ENCODE measurements at places on chromosomes 6 and 20.

DNA sequence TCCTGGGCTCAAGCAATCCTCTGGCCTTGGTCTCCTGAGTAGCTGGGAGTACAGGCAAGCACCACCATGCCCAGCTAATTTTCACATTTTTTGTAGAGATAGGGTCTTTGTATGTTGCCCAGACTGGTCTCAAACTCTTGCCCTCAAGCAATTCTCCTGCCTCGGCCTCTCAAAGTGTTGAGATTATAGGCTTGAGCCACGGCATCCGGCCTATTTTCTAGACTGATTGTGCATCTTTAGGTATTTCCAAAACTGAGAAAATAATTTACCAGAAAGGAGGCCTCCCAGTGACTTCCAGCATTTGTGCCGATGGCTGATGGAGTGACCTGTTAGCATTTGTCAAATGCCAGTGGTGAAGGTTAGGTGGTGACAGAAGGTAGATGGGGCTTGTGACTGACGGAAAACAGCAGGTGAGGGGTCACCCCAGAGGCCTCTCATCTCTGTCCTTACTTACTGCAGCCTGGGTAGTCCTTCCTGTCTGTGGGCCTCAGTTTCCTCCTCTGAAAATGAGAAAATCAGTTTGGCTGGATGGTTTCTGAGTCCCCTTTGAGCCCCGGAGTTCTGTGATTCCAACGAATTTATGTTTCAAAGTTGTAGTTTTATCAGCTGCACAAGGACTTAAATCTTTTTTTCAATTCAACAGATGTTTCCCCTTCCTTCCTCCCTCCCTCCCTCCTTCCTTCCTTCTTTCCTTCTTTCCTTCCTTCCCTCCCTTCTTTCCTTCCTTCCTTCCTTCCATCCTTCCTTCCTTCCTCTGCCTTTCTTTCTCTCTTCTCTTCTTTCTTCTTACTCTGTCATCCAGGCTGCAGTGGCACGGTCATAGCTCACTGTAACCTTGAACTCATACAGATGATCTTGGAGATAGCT is 53.5 kb downstream of the TGM2 start:
- no peak for DNase-seq

DNA sequence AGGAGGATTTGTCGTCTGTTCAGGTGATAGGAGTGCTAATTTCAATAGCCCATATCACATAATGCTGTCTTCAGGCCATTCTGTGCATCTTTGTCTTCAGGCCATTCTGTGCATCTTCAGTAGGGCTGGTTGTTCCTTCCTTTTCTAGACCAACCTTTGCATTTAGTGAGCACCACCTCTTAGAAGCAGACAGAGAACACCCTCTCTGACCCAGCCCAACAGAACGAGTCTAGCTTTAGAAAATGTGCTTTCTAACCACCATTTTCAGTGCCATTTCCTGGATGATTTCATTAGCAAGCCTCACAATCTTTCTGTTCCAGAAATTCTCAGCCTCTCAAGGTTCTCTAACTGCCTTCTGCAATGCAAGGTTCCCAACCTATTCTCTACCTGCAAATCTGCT is 215.3 kb upstream of the KCNQ5 start:
- no peak for DNase-seq

GRCh38 chr20:37898233-37899104 is 4.5 kb upstream of the VSTM2L start:
- DNase-seq: no peak

DNA sequence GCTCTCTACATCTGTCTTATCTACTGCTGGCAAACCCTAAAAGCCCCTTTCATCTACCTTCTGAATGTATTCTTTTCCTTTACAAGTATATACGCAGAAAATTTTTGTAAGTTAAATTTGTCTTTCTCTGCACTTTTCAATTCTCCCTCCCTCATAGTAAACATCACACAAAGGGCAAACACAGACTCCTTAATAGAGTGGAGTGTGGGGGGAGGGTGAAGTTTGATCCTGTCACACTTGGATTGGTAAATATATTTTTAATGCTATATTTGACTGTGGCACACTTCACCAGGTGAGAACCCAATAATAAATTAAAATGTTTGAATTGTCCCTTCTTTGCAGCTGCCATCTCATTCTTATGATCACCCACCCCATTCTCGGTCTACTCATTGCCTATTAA is 33.2 kb upstream of the PAQR8 start:
- no peak for DNase-seq

GRCh38 chr20:59087829-59088433 is 45.3 kb upstream of the PRELID3B start:
- DNase-seq: peak; percentile 85

- DNase-seq: no peak
Measured at GRCh38 chr6:2739335-2739734, 11.4 kb downstream of the MYLK4 start.

- DNase-seq: no peak
Measured at GRCh38 chr6:23783901-23784300, 342.1 kb upstream of the NRSN1 start.

DNA sequence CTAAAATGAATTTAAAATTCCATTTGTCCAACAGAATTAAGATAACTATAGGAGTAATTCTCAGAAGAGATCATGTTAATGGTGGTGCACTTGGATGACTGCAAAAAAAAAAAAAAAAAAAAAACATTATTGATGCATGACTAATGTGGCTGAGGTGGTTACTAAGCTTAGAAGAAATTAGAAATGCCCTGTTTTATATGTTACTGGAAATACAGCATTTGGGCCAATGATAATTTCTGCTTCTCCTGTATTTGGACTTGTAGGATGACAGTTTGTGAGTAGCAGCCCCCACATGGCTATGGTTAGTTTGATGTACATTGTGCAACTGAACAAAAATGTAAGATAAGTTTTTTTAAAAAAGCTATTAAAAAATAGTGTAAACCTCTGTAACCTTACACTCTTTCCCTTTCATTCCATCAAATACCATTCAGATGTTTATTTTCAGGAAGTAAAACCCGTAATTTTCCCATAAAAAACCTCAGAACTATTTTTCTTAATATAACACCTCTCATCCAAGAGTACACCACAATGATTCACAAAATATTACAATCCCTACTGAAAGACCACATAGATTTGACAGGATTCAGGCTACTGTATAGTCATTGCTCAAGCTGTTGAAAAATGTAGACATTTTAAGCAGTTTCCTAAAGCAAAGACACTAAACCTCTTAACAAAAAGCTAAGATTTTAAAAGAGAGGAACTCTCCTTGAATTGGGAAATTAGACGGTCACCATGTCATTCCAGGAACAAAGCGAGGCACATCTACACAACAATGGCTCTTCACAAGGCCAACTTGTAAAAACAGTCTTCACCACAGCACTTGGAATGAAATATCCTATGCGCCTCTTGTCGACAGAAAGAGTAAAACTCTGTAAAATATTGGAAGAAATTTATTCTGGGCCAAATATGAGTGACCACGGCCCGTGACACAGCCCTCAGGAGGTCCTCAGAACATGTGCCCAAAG is 83.0 kb downstream of the WDR27 start:
- no peak for DNase-seq

- DNase-seq: no peak
Measured at GRCh38 chr20:58256842-58257241, 28.4 kb upstream of the ANKRD60 start.

DNA sequence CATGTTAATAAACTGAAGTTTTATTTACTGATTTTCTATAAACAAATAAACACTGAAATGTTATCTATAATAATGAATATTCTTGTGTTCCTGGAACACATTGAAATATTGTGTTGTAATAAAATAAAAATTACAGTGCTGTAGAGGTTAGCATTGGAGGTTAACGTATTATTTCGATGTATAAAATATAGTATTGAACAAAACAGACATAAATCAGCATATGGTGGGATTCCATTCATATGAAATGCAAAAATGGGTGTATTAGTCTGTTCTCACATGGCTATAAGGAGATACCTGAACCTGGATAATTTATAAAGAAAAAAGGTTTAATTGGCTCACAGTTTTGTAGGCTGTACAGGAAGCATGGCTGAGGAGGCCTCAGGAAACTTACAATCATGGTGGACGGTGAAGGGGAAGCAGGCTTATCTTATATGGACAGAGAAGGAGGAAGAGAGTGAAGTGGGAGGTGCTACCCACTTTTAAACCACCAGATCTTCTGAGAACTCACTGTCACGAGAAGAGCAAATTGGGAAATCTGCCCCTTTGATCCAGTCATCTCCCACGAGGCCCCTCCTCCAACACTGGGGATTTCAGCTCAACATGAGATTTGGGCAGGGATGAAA is 24.6 kb upstream of the BMP6 start:
- DNase-seq: no peak

DNA sequence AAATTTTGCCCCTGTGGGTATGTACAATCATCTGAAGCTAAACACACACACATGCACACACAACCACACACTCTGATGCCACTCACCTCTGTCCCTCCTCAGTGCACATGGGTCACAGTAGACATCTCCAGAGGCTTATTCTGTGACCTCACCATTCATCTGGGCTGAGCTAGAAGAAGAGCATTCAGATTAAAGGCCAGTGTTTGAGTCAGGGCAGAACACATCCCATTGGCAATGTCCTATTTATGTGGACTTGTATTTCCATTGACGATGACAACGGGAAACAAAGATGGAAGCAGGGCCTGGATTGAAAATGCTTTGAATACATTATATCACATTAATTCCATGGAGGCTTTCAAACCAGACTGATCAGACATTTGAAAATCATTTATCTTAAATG is 26.8 kb upstream of the SLC22A23 start:
- DNase-seq: no peak

DNA sequence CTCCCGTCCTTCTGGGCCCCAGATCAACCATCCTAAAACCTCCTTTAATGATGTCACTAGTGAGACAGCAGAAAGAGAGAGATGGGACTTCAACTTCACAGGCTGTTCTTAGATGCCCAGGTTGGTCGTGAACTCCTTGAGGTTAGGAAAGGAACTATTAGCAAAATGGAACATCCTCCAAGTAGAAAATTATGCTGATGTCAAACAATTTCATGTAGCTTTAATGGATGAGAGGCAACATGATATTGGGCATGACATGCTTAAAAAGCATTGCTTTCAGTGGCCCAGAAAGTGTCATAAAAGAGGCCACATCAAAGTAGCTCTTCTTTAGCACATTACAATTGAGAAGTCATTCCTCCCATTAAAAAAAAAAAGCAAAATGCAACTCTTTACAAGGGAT is 248.1 kb downstream of the PTPRT start:
- DNase-seq: no peak

- DNase-seq: no peak
Measured at GRCh38 chr6:44061375-44062104, 65.7 kb downstream of the MRPL14 start.

DNA sequence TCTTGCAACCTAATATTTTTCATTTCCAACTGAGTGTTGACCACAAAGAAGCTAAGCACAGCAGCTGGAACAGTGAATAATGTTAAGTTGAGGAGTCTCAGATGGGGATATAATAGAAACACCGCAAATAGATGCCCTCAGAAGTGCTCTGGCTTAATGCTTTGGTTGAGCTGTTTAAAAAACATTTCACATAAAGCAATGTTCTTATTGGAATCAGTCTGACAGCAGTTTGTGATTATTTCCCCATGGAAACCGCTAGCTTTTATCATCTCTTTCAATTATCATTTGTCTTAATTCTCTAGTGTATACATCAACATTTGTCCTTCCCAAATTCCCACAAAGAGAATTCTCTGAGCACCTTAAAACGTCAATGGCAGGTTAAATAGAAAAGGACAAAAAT is 30.8 kb downstream of the METTL24 start:
- no peak for DNase-seq

DNA sequence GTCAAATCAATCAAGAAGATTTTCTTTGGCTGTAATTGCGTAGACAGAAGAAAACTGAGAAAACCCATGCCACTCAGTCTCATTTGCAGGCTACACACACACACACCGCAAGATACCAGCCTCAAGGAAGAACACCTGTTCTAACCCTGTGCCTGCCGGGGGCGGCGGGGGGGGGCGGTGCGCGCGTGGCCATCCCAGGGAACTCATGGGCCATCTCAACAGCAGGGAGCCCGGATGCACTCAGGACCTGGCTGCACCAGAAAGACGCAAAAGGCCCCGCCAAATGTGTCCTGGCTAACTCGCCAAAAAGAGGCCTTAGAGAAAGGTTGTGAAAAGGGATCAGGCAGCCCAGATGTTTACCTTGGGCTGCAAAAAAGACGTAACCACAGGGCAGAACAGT is 2.1 kb downstream of the B3GAT2 start:
- DNase-seq: no peak

DNA sequence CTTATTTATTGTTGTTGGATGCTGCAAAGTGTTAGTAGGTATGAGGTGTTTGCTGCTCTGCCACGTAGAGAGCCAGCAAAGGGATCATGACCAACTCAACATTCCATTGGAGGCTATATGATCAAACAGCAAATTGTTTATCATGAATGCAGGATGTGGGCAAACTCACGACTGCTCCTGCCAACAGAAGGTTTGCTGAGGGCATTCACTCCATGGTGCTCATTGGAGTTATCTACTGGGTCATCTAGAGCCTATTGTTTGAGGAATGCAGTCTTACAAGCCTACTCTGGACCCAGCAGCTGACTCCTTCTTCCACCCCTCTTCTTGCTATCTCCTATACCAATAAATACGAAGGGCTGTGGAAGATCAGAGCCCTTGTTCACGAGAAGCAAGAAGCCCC is 12.1 kb downstream of the MICB start:
- no peak for DNase-seq

GRCh38 chr6:116402108-116402937 is 31.6 kb downstream of the DSE start:
- DNase-seq: no peak

DNA sequence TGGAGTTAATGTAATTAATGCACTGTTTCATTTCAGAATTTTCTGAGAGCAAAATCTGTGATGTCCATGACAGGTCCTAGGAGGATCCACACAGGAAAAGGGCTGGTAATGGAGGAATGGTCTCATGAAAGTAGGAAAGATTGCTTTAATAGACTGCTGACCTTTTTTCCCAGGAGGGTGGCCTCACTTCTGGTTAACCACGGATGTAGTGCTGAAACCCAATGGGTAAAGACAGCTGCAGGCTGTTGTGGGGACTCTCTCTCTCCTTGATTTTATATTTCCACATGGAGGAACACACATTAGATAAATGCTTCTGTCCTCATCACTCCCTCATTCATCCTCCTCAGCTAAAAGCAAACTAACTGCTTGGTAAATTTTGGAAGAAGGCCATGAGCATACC is 23.6 kb upstream of the RIPOR2 start:
- DNase-seq: no peak

DNA sequence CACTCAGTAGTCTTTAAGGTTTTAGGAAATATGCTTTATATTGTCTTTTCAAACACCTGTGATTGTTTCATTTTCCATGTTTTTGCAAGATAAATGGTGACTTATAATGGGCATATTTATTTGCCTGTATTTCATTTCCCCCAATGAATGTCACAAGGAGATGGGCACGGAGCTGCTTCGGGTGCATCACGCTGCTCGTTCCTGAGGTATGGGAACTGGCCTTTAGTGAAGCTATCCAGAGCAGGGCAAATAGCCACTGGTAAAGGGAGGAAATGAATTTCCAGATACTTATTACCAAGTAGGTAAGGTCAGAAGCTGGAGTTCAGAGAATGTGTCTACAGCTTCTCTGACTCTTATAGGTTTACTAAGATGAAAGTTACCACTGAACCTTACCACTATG is 3.7 kb downstream of the POU3F2 start:
- no peak for DNase-seq

Data from activated naive CD4-positive, alpha-beta T cell treated with anti-CD3 and anti-CD28 coated beads, Interleukin-2, amount 50 U/mL, for 16 hours (primary cell).